Cortex of kidney (tissue), 1 donor: ENCODE measurements at places on chromosomes 12 and 14.

GRCh38 chr12:21599143-21599999, 5.3 kb downstream of the GYS2 start:
- no peak for DNase-seq

DNA sequence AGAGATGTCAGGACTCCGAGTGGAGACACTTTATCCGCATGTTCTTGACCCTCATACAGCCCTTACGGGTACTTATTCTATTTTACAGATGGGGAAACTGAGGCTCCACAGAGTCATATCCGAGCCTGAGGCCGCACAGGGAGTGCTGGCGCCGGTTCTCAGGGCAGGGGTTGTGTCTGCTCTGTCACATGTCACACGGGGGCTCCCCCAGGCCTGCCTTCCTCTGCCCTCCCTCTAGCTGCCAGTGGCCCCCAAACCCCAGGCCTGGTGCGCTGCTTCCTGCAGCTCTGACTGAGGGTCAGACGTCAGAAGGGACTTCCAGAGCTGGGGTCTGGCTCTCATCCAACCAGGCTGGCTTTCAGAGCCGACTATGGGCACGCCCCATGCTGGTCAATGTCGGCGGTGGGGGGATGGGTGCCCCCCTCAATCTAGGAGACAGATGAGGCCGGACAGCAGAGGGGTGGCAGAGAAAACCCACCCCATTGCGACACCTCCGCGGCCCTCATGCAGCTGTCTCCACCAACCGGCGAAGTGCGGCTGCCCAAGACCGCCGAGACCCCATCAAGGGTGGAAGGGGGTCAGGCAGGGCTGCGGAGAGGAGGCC, 811 bp upstream of the INF2 start:
- DNase-seq = no peak

- DNase-seq = no peak
Measured at GRCh38 chr14:61627612-61628011, 67.7 kb upstream of the HIF1A start.

- DNase-seq = no peak
Measured at GRCh38 chr12:125835852-125836251, 770.6 kb downstream of the AACS start.

- DNase-seq = no peak
Measured at GRCh38 chr12:79624378-79624777, 66.4 kb downstream of the PAWR start.

DNA sequence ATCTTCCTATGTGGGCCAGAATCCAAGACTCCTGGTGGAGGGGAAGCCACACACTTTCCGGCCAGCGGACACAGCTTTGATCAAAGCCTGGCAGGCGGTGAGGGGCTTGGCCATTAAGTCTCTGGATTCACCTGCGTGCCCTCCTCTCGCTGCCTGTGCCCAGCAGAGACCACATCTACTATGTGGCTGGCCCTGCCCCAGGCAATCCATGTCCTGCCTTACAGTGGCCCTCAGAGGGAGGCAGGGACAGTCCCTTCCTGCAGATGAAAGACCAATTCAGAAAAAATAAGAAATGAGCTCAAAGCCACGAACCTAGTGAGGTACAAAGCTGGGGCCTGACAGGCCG, 82.7 kb upstream of the GPR68 start:
- no peak for DNase-seq

DNA sequence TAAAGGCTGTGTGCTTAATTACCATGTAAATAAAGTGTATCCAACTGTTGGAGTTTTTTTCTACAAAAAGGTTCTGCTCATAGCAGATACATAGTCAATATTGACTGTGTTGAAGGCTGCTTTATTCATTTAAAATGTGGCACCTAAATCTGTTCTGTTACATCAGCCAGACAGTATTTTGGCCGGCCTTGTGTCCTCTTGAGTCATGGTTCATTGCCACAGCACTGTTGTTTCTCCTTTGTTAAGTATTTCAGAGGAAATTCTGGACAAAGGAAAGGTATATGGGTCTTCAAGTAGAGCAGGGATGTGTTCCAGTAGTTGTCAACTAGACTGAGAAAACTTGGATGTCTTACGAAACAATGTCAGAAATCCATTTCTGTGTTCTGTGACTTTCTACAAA, 95.5 kb downstream of the SLC38A6 start:
- no peak for DNase-seq

DNA sequence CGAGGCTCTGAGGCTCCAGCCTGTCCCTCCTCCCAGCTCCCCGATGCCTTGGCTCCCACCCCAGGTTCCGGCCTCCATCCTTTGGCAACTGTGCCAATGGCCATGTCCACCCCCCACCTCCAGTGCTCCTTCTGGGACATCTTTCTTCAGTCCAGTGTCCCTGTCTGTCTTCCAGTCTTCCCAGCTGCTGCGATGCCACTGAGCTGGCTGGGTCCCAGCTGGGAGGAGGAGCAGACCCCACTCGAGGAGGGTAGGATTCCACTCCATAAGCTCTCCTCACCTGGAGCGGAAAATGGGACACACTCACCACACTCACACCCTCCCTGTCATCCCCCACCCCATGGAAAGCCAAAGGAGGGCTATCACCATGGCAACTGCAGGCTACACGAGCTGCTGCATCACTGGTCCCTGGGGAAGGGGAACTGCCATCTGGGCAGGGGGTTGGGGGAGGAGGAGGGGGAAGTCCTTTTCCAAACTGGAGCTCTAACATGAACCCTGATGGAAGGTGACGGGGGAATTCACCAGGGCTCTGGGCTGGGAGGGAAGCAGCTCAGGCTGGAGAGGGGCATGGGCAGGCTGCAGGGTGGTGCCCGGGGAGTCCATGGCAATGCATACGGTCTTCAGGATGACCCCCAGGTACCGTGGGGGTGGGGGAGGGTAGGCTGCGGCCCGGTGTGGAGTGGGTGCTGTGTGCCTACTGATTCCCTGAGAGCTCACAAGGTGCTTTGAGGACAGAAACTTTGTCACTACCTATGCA, 94.3 kb downstream of the LRRC74A start:
- DNase-seq = no peak

DNA sequence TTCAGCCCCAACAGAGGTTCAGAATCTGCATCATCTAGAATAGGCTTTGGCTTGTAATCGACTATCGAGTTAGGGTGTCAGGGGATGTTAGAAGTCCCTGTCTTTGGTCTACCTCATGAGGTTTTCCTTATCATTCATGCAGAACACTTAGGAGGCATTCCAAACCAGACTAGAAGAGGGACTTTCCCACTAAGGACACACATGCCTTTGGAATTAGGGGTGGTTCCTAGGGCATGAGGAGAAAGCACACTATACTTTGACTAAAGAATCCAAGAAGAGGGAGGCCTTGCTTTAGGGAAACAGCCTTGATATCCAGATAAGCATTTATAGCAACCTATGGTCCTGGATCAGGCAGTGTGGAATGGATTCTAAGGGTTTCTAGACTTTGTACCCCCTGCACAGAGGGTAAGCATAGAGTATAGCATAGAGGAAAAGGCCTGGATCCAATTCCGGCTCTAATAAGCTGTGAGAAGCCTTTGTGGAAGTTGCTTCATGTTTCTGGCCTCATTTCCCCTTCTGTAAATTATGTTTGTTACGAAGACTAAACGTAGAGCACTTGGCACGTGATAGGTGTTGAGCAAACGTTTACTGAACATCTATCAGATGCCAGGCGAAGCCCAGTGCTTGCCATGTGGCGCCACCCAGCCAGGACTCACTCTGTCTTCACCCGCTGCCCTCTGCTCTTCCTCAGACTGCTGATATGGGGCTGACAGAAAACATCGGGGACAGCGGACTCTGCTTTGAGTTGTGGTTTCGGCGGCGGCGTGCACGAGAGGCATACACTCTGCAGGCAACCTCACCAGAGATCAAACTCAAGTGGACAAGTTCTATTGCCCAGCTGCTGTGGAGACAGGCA, 13.2 kb downstream of the ZNF219 start:
- no peak for DNase-seq

GRCh38 chr12:15688838-15689625, 100.2 kb downstream of the EPS8 start:
- DNase-seq = no peak

- no peak for DNase-seq
Measured at GRCh38 chr14:22800346-22800745, 14.9 kb downstream of the SLC7A7 start.

- DNase-seq = no peak
Measured at GRCh38 chr14:70838076-70838475, 28.8 kb upstream of the MAP3K9 start.

DNA sequence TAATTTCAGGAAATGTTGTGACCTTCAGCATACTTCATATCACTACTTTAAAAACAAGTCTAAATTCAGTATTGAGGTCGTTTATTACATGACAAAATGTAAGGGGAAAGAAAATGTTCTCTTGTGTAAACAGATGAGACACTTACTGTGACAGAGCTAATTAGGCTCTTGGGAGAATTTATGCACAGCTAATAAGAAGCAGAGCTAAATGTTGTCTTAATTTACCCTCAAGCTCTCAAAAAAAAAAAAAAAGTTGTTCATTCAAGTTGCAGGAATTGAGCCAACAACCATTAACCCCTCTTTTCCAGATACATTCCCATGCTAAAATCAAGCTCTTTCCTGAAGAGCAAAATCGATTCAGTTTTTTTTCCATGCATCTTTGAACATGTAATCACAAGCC, 1419.4 kb downstream of the FSCB start:
- no peak for DNase-seq

- no peak for DNase-seq
Measured at GRCh38 chr14:69664265-69664664, 52.9 kb downstream of the SUSD6 start.

DNA sequence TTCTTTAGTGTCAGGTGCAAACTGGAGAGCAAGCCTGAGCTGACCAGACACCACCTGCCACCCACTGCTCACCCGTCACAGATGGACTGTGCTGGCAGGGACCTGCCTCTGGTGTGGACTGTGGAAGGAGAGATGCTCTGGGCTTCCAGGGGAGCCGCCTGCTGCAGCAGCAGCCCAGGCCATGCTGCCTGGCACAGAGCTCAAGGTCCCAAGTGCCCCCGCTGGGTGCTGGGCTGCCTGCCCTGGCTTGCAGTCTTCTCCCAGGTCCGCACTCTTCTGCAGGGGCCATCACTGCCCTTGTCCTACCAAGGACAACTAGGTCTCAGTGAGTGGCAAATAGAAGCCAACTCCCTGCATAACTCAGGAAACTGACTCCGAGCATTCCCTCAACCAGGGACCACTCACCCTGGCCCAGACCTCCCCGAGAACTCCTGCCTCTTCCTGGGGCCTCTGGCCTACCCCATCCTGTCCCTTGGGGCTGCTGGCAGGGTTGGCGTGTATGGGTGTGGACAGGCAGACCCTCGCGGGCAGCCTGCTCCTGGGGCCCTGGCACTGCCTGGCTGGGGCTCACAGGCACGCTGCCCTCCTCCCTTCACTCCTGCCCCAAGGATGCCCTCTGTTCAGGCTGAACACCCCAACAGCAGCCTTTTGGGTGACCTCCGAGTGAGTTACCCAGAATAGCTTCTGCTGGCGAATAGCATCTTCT, 9.3 kb downstream of the AMN start:
- no peak for DNase-seq

- DNase-seq = no peak
Measured at GRCh38 chr14:36317650-36318049, 2.8 kb downstream of the MBIP start.

DNA sequence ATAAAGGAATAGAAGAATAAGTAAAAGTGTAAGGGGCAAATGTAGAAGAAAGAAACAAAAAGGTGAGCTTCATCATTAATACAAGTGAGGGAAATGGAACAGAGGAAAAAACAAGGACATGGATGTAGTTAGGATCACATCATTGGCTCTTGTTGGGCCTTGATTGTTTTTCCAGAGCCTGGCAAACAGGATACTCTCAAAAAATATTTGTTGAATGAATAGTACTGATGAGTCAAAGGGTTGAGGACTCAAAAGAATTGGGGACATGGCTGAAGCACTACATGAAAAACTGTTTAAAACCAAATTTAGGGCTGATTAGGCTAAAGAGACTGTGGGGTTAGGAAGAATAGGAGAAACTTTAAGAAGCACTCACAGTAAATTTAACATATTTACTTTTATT, 11.4 kb upstream of the SRP54 start:
- no peak for DNase-seq

DNA sequence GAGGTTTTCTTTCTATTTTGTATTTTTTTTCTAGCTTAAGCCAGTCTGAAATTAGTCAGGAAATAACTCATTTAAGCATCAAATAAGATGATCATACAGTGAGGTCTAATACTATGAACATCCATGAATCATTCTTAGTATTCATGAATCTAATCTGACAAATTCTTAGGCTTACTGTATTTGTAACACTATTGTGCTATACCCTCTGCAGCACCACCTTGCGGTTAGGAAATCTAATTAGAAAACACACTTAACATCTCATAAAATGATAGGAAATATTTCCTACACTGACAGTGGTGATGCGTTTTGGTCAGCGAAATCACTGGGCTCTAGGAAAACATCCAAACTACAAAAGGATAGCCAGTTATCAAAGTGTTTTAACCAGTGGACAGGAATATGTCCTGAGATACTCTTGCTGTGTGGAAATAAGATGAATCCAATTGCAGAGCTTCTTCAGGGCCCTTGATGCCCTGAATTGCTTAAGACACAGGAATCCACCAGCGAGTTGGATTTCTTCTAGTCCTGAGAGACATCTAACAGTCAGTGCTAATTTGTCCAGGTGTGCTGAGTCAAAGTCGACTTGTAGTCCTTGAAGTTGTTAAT, 109.3 kb upstream of the MYF6 start:
- DNase-seq = no peak

DNA sequence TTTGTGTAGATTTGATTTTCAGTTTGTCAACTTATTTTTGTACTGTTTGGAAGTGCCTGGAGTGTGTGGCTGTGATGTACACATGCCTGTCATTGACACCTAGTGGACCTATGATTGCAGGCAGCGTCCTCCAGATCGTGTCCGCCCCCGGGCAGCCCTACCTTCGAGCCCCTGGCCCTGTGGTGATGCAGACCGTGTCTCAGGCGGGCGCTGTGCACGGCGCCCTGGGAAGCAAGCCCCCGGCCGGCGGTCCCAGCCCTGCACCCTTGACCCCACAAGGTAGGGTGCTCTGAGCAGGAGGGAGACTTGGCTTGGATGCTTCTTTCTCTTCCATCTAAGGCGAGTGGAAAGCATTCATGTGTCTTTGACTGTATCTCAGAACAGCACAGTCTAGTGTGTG, 75.8 kb downstream of the EP400 start:
- no peak for DNase-seq

DNA sequence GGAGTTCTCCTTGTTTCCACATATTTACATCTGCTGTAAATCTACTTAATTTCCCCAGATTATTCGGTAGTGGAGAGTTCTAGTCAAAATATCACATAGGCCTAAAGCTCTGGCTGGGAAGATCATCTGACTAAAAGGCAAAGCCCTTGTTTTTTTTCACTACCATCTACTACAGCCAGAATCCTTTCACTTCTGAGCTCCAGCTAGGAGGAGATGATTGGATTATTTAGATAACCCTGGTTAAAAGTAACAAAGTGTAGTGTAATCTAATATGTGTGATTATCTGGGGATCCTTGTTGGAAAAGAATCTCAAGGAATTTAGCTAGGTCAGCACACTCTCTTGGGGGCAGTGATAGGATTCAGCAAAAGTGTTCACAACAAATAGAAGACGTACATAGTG, 125.4 kb downstream of the DYRK2 start:
- DNase-seq = no peak
